Effector memory CD8-positive, alpha-beta T cell (primary cell): ENCODE measurements at places on chromosomes 13 and 19.
A peak's percentile ranks its signal among the peaks of the same experiment; 100 is the strongest.

- peak; percentile 25 for DNase-seq
Observed at GRCh38 chr19:51887522-51888498, at the start of gene ZNF577. Gene ZNF577, minus strand, starts transcription at chr19:51887951. Its CDS starts 7,569 bp downstream, at chr19:51880382.

DNA sequence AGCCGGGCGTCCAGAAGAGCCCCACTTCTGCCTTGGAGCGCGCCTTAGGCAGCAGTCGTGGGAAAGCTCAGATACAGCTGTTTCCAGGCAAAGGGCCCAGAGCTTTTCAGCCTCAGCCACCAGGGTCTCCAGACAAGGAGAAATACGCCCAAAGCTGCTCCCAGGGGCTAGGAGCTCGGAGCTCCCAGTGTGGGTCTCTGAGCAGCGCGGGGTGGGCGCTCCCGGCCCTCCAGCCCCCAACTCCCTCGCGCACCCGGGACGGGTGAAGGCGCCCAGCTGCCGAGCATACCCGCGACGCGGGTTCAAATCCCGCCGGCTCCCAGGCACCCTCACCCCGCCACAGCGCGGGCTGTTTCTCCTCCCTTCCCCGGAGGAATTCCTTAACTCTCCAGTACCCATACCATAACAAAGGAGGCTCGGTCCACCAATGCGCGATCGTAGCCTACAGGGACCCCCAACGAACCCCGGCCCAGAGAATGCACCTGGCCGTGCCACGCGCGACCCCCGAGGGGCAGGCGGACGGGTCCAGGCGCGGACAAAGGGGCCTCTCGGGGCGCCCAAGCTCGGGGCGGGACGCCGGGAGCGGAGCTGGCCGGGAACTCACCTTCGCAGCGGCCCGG is 507 bp downstream of the COL4A1 start:
- no peak for DNase-seq

DNA sequence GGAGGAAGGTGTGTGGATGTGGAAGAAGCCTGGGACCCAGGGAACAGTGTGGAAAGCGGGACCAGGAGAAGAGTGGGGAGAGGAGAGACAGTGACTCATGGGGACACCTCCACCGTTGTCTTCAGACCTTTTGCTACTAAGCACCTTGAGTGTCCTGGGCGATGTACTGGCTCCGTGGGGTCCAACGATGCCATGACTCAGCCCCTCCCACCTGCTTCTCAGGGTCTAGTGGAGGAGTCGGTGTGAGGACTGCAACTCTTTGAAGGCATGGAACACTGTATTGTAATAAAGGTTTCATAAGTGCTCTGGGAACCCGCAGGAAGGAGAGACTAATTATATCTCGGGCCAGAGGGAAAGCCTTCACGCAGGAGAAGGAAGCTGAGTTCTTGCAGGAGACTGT is 166.9 kb upstream of the KL start:
- no peak for DNase-seq

DNA sequence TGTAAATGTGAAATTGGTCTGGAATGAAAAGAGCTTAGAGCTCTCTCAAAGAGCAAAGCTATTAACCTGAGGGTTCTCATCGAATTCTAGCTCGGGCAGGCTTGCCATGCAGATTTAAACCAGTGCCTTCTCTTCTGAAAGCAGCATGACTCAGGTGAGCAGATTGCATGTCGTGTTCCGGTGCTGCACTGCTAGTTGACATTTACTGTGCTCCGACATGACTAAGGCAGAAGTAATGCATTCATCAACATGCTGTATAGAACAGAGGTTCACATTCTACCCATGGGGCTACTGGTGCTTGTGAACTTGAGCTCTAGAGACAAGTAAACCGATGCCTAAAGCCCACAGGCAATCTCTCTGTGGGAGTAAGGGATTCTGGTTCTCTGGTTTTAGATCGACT is 947.7 kb downstream of the EFNB2 start:
- DNase-seq: no peak

DNA sequence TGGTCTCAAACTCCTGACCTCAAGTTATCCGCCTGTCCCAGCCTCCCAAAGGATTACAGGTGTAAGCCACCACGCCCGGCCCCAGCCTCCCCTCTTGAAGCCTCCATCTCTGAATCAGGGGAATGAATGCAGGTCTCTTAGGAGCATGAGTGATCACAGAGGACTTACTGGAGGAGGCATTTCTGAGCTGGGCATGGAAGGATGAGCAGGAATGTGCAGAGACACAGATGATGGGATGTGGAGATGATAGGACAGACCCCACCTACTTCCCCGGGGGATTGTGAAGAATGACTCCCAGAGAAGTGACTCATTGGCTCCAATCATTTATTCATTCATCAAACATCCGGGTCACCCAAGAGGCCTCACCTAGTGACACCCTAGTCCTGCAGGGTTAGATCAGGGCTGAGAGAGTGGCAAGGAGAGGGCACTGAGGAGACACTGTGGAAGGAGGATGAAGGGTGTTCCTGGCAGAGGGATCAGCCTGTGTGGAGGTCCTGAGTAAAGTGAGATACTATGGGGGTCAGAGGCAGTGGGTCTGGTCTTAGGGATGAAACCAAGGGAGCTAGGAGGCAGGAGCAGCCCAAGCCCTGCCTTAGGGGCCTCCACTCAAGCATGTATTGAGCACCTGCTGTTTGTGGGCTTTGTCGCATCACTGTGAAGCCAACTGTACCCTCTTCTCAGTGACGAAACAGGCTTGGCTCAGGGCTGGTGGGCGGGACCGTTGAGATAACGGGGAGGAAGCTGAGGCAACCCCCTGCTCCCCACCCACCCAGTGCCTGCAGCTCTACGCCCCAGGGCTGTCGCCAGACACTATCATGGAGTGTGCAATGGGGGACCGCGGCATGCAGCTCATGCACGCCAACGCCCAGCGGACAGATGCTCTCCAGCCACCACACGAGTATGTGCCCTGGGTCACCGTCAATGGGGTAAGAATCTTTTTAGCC is 3.0 kb downstream of the IFI30 start:
- DNase-seq: no peak

DNA sequence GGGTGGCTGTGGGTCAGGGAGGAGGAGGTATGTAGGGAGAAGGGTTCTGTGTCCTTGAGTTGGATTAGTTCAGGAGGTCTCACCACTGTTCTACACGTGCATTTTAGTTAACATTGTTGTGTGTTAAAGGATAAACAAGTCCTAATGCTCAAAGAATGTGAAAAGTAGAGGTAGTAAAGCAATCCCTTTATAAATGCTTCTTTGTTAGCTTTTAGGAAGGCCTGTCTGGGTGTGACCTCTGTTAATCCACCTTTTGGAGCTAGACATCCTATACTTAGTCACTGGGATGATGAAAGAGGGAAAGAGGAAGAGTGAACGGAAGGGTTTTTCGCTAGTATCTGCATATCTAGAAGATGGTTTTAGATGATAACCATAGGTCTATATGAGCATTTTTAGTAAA is 42.2 kb upstream of the FLT1 start:
- no peak for DNase-seq
